ENCODE measurements at places on chromosomes 11 and 22.

GRCh38 chr11:1437500-1437899, 47.8 kb downstream of the BRSK2 start:
- no peak for DNase-seq

DNA sequence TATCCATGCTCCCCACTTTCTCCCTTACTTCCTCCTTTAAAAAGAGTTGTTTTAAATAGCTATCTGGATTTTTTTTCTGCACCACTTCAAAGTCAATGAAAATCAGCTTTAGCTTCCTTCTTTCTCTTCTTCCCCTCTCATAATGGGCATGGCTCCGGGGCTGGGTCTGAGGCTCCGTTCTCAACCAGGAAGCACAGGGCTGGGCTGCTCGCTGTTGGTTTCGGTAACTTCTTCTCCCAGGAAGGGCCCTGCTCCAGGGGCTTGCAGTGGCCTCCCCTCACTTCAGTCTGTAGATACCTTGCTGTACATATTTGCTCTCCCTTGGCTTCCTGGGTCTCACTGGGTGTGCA, 23.8 kb downstream of the MICAL2 start:
- DNase-seq, result no peak

DNA sequence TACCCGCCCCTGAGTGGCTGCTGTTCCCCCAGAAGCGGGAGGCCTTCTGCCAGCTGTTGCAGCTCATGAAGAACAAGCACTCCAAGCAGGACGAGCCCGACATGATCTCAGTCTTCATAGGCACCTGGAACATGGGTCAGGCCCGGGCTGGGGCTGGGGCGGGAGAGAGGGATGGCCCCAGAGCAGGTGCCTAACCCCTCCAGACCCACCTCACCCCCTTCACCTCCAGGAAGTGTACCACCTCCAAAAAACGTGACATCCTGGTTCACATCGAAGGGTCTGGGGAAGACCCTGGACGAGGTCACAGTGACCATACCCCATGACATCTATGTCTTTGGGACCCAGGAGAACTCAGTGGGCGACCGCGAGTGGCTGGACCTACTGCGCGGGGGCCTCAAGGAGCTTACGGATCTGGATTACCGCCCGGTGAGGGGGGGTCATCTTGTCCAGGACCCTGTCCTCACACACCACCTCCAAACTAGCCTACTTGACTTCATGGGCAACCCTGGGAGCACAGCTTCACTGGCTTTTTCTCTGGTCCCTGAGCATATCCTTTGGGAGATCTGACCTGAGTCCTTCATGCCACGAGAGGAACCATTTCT, 6.3 kb downstream of the INPPL1 start:
- no peak for DNase-seq

GRCh38 chr11:12473381-12473780, 96.0 kb downstream of the PARVA start:
- DNase-seq, result no peak

- DNase-seq, result no peak
Measured at GRCh38 chr11:132337819-132338416, 967.5 kb downstream of the NTM start.

GRCh38 chr11:83641511-83641910, 355.3 kb upstream of the CCDC90B start:
- DNase-seq, result no peak

GRCh38 chr22:31377612-31378011, 21.8 kb upstream of the DRG1 start:
- DNase-seq, result no peak

Measured in stimulated activated CD4-positive, alpha-beta T cell treated with anti-CD3 and anti-CD28 coated beads, Interleukin-1b, Interleukin-23, amount 100 ng/mL, for 48 hours (primary cell).